Activated CD4-positive, alpha-beta memory T cell treated with anti-CD3 and anti-CD28 coated beads for 36 hours (primary cell): ENCODE measurements at places on chromosomes 16 and 17.

DNA sequence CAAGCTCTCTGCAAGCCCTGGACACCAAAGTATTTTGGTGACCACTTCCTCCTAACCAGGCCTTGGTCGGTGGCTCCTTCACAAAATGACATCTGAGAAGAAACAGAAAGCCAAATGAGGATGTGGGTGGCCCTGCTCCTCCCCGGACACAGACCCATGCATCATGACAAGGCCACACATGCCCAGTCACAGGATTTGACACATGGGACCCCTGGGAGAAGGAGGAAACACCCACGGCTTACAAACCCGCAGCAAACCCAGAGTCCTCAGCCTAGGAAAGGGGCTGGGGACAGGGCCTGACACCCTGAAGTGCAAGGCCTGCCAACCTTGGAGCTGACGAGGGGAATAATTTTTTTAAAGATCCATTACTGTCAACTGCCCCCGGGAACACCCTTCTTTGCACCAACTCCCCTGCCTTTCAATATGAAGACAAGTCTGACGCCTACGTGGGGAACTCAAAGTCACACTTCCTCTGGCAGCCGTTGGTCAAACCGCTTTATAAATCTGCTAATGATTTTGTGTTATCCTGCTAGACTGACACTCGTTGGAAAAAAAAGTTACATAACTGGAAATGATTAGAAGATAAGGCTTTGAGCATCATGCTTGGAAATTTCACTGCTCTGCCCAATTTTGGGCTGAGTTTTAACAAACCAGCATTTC lies 41.3 kb downstream of the GAS7 start:
- DNase-seq: no peak

DNA sequence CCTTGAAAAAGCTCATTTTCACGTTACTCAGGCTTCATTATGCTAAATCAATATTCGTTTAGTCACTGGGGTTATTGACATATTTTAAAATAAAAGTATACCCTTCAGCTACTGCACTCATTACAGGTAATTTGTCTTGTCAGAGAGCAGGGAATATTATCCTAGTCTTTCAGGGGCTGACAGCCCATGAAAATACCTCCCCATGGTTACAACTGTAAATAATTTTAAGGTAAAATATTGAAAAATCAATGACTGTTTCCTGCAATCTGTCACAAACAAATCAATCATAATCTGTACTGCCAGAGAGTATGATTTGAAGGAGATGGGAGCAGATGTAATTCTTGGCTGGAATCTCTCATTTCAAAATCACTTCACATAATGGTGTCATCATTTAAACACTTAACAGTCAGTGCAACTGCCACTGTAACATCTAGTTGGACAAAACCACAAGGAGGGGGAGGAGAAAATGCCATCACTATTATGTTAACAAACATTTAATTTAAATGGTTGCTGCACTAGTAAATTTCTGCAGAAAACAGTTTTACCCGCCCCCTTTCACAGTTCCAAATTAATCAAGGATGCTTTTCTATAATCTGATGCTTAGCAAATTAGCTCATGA lies 9.3 kb upstream of the IRX5 start:
- no peak for DNase-seq

DNA sequence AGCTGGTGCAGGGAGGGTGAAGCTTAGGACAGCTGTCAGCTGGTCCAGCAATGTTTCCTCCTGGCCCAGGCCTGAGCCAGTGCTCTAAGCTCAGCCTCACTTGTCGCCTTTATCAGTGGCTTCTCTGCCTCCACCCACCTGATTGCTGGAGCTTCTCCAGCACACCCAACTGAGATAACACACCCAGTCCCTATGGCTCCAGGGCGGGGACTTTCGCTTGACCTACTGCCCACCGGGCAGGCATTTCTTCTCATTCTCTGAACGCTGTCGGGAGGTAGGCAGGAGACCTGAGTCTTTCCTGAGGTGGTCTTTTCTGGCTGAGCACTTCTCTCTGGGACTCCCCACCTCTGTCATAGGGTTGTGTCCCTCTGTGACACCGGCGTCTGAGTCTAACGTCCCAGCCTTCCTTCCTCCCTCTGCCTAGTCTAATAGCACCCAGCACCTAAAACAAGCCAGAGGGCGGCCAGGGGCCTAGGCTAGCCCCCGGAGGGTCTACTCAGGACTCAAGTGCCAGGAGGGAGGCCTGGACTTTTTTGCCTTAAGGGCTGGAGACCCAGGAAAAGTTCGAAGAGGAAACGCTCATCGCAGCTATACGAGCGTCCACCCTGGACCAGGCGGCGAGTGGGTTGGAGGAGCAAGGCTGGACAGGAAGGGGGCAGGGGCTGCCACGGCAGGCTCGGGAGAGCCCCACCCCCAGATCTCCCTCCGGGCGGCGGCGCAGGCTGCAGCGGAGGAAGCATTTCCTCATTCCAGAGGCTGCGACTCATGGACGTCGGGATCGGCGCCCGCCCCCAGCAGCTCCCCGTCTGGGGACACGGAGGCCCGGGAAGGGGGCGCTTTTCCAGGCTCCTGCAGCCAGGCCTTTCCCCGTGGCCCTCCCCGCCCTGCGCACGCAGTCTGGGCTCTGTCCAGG lies 756 bp downstream of the TAX1BP3 start:
- peak; percentile 28 for DNase-seq

DNA sequence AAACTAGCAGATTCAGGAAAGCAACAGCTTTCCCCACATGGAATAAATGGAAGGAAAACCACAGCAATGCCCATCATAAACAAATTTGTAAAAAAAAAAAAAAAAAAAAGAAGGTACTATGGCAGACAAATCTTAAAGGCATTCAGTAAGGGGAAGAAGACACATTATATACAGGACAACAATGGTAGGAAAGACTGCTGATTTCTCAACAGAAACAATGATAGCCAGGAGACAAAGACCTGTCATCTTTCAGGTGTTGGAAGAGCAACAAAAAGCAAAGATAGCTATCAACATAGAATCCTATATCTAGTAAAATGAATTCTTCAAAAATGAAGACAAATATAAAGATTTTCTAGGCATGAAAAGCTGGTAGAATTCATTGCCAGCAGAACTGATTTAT lies 65.9 kb downstream of the KCNJ2 start:
- no peak for DNase-seq

GRCh38 chr17:3799181-3799945 lies 1.6 kb downstream of the ITGAE start:
- DNase-seq: no peak

DNA sequence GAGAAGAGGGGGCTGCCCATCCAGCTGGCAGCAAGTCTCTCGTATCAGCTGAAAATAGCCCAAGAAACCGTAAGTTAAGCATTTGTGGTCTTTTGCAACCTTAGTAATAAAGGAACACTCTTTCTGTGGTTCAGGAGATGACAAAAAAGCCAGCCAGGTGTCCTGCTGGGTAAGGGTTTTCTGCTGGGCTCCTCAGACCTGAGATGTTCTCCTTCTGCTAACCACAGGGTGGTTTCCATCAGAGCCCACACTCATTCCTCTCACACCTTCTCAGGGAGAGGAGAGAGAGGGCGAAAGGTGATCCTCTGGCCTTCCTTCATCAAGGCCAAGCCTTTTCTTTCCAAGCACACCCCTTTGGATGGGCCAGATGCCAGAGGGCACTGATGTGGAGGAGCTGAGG lies 70.7 kb downstream of the TEX14 start:
- no peak for DNase-seq
